ENCODE measurements at places on chromosomes 3 and 15.

DNA sequence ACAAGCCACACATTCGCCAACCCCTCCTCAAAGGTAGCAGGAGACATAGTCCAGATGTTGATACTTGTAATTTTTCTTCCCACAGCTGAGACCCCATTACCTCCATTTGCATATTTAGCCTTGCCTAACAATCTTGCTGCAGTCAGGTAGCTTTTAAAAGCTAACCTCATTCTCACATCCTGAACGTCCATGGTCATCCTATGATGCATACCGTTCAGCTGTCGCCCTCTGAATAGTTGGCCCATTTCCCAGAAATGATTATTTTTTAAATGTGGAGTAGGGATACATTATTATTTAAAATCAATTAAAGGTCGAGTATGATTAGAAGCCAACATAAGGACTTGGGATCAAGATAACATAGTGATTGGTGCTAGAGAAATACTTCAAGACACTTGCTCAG lies 165.0 kb downstream of the MEX3B start:
- no peak for DNase-seq

DNA sequence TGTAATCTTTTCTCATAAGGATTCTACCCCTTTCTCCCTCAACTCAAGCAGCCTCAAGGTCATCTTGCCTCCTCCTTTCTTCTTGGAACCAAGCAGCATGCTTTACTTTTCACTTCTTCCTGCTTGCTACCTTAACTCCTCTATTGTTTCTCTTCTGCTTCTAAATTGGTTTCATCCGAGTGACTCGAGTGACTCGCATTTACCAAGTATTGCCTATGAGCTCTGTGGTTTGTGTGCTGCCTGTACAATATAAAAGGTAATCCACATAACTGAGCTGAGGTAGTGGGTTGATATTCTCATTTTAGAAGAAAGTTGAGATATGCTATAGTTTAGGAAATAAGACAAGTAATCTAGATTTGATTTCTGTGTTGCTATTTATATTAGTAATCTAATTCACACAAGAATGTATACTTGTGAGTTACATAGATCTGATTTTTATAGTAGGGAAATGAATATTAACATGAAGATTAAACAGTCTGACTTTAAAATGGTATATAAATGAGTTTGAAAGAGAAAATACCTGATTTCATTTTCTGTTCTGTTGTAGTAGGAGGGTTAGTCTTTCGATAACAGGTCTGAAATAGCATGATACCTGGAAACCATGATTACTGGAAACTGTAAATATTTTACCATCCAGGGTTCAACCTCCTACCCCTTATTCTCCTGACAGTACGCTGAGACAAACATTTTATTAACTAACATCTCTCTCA lies 5.5 kb downstream of the HHLA2 start:
- no peak for DNase-seq

DNA sequence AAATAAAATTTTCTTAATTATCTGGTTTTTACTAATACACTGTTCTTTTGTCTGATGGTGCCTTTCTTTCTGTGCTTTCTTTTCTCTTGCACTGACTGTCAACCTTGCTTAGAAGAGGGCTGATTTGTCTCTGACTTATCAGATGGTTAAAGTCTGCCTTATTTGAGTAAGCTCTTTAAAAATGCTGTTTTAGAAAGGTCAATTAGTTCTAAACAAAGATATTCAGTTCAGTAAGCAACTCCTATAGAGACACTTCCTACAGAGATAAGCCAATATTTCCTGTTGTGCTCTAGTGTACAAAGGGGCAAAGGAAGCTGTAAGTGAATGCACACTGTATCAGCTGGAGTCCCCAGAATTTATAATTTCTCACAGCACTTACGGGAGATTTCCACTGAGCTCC lies 153.4 kb upstream of the TSPAN3 start:
- no peak for DNase-seq

GRCh38 chr3:179852142-179852905 lies 184.4 kb downstream of the PEX5L start:
- DNase-seq = peak; percentile 30

- no peak for DNase-seq
Measured at GRCh38 chr3:12541625-12542024, 3.7 kb downstream of the MKRN2OS start.
